8988T (cell line): ENCODE measurements at places on chromosomes 1 and 21.

- DNase-seq: no peak
Observed at GRCh38 chr1:32464191-32464715, 619 bp upstream of the ZBTB8B start.

DNA sequence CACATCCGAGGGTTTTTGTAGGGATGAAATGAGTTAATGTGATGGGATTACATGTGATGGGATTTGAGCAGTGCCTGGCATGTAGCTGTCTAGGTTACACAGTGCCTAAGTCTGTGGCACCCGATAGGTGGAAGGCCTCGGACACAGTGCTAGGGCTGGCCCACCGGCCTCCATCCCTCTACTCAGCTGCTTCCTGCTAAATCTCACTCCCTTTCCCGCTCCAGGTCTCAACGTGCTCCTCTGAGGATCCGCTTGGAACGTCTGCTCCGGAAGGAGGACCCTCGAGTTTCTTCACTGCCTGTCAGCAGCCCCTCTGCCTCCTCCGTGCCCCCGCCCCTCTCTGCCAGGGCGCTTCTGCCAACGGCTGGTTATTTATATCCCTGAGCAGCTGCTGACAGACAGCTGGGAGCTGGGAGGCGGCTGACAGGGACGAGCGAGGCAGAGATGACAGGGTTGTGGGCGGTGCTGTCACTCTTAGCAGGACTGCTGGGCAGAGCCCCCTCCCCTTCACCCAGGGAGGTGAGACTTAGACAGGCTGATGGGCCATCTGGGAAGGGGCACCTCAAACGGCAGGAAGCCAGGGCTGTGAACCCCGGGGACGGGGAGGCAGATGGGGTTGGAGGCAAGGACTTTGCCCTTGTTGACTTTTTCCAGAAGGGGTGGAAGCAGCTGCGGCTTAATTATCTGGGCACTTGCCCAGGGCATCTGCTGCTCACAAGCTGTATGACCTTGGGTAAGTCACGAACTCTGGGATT is 26.6 kb upstream of the LRRN2 start:
- no peak for DNase-seq

- no peak for DNase-seq
Observed at GRCh38 chr1:164659621-164660411, 100.8 kb downstream of the PBX1 start.

GRCh38 chr1:111217183-111217910 is 10.2 kb upstream of the CHI3L2 start:
- DNase-seq: no peak

GRCh38 chr21:40386294-40386911 is 460.6 kb downstream of the DSCAM start:
- no peak for DNase-seq

GRCh38 chr1:99315305-99315704 is 51.0 kb downstream of the PLPPR4 start:
- no peak for DNase-seq

DNA sequence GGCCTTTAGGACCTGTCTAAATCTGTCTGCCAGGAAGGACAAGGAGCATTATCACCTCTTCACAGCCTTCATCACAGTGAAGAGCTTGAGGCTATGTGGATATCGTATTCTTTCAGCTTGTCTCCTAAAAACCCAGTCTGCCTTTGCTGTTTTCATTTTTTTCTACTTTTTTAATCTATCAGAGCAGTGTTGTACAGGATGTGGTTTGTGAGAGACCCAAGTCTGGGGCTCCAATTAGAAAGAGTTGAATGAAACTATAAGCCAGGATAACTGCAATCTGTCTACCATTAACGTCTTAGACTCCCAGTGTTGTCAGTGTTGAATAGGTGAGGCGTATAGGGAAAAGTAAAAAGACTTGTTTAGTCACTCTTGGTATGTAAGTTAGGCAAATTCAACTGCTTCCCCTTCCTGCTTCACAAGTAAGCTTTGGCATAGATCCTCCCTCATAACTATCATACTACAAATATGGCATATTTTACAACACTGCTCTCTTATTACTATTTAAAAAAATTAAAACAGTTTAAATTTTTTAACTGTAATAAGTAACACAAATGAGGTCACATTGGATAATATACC is 1225.8 kb upstream of the PRMT6 start:
- no peak for DNase-seq

GRCh38 chr1:150106341-150106740 is 38.8 kb downstream of the VPS45 start:
- DNase-seq: no peak

DNA sequence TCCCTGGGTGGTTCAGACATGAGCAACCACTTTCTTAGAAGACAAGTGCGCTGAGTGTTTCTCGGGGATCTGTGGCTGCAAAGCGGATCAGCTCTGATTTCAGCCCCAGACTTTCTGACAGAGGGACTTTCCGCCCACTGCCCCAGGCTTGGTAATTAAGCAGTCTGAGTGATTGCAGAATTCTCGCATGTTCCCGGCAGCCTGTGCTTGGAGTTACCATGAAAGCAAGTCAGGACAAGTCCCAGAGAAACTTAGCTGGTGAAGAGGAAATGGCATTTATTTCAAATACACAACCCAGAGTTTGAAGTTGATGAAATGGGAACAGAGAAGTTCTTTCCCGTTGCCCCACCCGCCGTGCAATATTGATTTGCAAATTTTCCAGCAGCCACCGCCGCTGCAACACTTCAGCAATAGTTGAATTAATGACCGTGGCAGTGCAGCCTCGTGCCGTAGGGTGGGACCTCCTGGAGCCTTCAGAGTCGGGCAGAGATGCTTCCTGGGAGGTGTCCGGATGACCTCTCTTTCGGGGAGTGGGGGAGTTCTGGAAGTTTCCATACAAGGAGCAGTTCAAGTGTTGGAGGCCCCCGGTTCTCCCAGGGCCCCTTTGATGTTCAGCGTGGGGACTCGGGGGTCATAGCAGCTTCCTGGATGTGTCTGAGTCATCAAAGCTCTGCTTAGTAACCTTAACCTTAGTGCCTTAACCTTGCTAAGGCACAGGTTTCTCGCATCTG is 134.7 kb downstream of the KAZN start:
- no peak for DNase-seq

- no peak for DNase-seq
Observed at GRCh38 chr1:3237994-3238702, 169.1 kb downstream of the PRDM16 start.

GRCh38 chr1:170146720-170147263 is 1.0 kb downstream of the NTMT2 start:
- DNase-seq: no peak

DNA sequence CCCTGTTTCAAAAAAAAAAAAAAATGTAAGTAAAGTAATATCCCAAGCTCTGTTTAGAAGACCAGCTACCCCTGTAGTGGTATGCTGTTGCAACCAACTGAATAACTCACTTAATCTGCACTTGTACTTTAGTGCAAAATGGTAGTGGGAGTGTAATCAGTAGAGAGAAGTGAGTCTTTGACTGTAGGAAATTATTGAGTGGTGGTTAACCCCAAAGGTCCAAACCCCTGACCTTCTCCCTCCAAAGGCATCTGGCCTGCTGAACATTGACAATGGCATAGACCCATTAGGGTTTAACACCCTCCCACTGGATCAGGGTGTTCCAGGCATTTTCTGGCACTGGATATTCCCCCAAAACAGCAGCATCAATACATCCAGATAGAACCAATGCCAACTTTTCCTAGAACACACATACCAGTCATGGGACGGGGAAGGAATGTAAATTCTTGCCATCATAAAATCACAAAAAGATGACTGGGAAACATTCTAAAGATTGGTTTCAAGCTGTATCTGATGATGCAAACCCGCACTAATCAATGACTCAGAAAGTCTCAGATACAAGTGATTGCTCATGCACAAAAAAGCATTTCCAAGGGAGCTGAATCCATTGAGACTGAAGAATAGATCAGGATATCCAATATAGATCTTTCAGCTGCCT is 110.3 kb downstream of the MRPL39 start:
- no peak for DNase-seq

DNA sequence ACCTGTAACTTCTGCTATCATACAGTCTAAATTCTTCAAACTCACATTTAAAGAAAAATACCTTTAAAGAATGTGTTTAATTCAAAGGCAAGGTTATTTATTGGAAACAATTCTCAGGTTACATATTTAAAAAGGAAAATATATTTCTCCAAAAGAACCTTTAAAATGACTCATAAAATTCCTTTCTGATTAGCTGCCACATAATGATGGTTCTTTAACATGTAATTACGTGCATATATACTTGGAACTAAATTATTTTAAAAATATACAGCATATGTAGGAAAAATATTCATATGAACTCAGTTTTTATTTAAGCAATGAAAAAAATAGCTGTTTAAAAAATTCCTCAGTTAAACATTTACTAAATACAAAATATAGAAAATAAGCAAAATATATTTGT is 173.6 kb downstream of the COP1 start:
- no peak for DNase-seq

DNA sequence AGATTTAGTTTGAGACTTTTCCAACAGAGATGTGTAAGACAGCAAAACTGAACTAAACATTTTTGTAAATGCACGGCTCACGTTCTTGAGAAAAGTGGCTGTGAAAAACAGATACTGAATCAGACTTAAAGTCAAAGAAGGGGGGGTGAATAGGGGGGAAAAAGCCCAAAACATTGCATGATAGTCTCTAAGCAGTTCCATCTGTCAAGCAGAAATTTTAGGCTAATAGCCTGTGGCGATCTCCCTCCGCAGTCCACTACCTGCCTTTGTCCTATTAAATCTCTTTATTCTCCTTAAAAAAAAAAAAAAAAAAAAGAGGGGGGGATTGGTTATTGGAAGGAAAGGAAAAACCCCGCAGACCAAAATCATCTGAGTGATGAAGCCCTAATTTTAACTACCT is 217.6 kb upstream of the NFIA start:
- DNase-seq: no peak

DNA sequence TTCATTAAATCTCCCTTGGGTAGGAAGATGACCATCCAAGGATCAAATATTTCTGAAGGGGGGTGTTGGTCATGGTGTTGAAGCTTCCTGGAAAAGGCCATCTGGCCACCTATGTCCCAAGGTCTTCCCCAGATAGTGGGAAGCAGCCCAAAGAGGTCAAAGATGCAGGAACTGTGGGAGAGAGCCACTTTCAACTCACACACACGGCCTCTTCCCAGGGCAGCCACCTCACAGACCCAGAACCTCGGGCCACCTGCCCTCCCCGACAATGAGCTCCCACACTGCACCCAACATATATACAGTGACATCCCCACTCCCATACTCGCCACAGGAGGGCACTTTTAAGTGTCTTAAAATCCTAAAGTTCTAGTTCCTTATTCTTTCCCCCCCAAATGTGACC is 164.5 kb upstream of the ETV3 start:
- no peak for DNase-seq

DNA sequence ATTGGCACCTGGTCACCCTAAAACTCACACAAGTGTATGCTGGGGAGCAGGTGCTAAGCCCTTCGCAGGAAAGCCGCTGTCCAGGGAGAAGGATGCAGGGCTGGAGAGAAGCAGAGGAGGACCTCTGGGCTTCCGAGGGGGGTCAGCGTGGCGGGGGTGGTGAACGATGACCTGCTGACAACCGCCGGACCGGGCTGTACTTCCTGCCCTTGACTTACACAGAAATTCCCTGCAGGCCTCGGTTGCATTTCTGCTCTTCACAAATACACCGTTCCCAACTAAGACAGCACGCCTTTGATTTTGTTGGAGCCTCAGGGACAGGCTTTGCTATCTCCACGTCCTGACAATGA is 37.6 kb downstream of the SLC2A7 start:
- no peak for DNase-seq

DNA sequence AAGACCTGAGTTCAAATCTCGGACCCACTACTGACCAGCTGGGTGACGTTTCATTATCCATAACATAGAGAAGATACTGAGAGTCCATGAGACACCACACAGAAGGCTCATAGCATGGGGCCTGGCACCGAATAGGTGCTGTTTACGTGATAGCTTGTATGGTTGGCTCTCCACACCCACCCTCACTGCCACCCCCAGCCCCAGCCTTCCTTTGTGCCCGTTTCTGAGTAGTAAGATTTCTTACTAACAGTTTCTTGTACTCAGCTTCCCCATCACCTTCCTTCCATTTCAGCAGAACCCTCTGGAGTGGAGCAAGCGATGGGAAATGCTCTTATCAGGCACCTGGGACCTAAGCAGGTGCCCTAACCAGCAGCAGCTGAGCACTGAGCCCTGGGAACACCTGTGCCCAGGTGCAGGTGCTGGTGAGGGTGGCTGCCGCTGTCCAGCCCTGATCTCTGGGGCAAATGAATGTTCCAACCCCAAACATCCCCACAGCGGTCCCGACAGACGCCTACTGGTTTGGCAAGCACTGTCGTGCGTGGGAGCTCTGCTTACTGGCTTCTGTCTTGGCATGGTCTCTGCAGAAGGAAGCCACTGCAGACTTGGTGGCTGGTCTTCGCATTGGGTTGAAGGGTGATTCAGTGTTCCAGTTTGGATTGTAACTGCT is 225.4 kb downstream of the CAMTA1 start:
- no peak for DNase-seq

DNA sequence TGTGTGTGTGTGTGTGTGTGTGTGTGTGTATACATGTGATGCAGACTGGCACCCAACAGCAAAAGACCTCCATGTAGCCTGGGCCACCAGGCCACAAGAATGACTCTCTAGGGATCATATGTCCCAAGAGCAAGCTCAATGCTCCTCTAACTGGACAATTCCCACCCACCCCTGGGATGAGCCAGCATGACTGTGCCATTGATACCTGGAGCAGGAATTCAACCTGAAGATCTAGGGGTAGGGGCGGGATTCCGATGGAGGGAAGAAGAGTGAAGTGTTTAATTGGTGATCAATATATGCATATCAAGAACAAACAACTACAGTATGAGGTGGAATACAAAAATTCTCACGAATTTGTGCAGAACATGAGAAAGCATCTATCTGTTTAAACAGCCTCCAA is 136.2 kb downstream of the PSMG1 start:
- no peak for DNase-seq

- no peak for DNase-seq
Observed at GRCh38 chr1:214648801-214649200, 45.8 kb downstream of the CENPF start.

- no peak for DNase-seq
Observed at GRCh38 chr1:180528868-180529470, 26.6 kb upstream of the ACBD6 start.
